ENCODE measurements at places on chromosomes 1 and 21.

DNA sequence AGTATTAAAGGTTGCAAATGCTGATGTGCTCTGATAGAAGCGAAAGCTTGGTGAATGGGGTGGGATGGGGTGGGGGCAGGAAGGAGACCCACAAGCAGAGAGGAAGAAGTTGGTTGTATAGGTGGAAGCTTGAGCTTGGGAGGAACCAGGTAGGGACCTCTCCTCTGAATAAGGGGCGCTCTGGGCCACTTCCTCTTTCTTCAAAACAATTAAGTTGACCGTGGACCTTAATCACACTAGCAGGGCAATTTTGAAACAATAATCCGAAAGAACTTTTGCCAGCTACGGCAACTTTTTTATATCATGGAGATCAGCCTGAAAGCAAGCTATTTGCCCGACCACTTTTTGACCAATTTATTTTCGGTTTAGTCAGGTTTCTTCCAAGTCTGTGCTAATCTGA, 1.9 kb upstream of the DYRK1A start:
- no peak for DNase-seq

GRCh38 chr1:41465741-41466140, 18.7 kb downstream of the EDN2 start:
- DNase-seq: no peak

- DNase-seq: no peak
These were observed 16.0 kb upstream of the FRRS1 start for GRCh38 chr1:99782397-99782796.

DNA sequence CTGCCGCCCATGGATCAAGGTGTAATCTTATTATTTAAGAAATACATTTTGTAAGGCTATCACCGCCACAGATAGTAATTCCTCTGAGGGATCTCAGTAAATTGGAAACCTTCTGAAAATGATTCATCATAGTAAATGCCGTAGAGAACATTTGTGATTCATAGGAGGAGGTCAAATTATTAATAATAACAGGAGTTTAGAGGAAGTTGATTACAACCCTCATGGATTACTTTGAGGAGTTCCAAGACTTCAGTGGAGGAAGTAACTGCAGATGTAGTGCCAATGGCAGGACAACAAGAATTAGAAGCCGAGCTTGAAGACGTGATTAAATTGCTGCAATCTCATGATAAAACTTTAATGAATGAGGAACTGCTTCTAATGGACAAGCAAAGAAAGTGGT, 280.1 kb downstream of the PTPRC start:
- DNase-seq: no peak

DNA sequence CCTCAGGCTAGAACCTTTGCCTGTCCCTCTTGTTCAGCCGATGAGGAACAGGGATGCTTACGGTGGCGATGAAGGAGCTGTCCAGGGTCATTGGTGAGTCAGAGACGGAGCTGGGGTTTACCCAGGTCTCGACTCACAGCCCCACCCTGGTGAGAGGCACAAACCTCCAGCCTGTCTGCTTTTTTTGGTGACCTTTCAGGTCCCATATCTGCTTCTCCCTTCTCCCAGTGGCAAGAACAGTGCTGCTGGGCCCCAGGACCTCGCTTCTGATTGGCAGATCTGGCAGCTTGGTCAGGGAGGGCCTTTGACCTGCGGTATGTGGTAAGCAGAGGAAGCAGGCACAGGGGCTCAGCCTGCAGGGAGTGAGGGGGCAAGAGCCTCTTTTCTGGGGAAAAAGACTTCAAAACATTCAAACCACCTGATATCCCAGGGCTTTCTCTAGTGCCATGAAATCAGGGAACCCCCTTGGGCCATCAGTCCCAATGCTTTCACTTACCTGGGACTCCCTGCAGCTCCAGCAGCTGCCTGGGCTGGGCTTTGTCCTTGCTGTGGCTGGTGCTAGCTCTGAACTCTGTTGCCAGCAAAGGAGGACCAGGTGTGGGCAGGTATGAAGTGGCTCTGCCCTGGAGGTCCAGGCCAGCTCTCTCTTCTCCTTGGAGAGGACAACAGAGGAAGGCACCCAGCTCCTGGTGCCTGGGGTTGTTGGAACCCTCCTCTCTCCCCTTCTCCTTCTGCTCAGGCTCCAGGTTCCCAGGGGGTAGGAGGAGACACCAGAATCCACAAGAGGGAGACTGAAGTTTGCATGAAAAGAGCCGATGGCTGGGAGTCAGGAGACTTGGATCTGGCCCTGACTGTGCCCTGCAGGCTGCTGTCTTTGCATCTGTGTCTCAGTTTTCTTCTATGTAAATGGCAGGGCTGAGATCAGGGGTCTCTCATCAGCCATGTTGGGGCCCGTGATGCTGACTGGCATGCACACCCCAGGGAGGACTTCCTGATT, 41.4 kb downstream of the TRIM62 start:
- DNase-seq: no peak

DNA sequence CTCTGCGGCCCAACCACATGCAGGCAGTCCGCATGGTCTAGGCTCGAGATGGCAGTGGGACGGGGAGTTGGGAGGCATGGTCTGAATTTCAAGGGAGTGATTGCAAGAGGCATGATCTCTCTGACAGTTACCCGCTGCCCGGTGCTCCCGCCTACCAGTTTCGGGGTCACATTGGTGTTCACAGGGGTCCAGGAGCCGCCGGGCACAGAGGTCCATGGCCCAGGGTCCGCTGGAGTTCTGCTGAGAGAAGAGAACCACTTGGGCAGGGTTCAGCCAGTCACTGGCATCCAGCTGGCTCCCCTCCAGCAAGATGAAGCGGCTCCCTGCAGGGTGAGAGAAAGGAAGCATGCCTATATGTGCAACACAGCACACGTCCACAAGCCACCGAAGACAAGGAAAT, 141.3 kb downstream of the ASTN1 start:
- no peak for DNase-seq

DNA sequence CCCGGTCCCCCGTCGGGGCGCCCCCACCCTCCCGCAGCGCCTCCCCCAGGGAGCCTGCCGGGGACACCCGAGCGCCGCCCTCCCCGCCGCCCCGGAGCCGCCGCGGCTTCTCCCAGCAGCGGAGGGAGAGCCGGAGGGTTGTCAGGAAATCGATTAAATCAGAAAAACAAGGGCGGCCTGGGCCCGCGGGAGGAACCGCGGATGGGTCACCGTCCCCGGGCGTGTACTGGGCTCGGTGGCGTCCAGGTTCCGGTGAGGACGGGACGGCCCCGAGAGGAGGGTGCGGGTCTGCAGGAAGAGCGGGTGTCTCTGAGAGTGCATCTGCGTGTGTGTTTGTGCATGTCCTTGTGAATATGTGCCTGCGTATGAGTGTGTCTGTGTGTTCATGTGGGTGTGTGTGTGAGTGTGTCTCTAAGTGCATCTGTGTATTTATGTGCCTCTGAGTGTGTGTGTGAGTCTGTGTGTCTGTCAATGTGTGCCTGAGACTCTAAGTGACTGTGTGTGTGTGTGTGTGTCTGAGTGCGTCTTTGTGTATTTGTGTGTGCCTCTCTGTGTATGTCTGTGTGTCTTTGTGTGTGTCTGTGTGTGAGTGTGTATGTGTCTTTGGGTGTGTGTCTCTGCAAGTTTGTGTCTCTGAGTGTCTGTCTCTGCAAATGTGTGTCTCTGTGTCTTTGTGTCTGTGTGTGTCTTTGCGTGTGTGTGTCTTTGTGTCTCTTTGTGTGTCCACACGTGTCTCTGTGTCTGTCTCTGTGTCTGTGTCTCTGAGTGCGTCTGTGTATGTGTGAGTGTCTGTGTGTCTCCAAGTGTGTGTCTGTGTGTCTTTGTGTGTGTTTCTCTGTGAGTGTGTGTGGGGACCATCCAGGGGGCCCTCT, 1.1 kb downstream of the SPSB1 start:
- DNase-seq: no peak

DNA sequence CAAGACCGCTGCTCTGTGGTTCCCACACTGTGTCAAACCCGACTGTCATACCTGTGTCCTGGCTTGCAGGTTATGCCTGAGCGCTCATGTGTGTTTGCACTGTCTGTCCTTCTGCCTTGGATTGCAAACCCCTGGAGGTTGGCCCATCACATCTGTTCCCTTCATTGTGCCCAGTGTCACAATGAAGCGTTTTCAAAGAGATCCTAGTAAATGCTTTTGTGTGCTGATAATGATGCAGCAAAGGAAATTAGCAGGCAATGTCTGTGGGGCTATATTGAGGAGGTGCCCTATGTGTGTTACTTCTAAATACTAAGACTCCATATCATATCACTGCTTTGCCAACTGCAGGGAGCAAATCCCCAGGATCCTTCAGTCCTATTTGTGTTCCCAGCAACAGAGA, 424.4 kb upstream of the NFIA start:
- DNase-seq: no peak

DNA sequence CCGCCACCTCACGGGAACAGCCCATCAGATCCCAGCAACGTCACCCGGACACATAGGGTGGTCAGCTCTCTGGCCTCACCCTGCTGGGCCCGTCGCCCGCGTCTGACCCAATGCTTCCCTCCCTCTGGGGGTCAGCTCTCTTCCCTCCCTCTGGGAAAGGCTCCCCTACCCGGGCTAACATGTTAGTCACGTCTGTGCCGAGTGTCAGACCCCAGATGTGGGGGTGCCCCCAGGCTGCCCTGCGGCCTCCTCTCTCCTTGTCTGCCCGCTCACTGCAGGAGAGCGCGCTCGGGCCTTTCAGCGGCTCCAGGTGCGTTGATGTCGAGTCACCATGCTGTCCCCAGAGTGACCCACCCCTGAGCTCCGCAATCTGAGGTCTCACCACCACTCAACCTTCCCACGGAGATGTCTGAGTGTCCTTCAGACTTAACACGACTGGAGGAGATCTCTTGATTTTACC, 34.3 kb downstream of the SLC37A1 start:
- DNase-seq: no peak

- DNase-seq: no peak
These were observed 16.7 kb downstream of the PKP1 start for GRCh38 chr1:201299968-201300367.

- DNase-seq: no peak
These were observed 3.8 kb downstream of the JMJD4 start for GRCh38 chr1:227731241-227731677.

- DNase-seq: no peak
These were observed 178.4 kb upstream of the UBE2U start for GRCh38 chr1:64025051-64025450.

- DNase-seq: no peak
These were observed 48.9 kb downstream of the SPATA46 start for GRCh38 chr1:162327788-162328165.

GRCh38 chr1:44101328-44101727, 17.3 kb upstream of the KLF17 start:
- no peak for DNase-seq

DNA sequence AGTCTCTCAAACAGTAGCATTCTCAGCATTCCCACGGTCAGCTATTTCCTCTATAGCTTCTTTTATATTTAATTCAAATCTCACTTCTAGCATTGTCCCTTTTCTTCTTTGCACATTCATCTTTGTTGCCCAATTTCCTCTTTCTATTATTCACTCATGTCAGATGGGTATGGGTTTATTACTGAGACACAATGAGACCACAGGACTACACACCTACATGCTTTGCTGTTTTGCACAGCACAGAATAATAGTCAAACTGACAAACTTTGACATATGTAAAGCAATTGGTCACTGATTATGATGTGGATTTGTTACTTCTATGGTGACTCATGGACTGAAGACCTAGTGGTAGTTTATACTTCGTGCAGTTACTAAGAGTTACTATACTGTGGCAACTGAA, 5.8 kb upstream of the CD1C start:
- no peak for DNase-seq

DNA sequence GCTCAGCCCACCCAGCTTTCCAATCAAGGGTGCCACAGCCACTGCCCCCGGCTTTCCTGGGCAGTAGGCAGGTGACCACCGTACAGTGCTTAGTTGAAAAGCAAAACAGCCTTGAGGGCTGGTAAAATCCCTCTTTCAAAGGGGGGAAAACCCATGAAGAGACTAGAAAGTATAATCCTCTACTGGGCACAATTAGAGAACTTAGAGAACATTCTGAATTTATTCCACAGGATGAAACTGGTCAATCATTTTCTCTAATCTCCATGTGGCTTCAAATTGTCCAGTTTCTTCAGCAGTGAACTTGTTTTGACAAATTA, 15.3 kb upstream of the LRRC47 start:
- no peak for DNase-seq

- peak; percentile 60 for DNase-seq
These were observed 15.3 kb upstream of the TMCO2 start for GRCh38 chr1:40232444-40232843.

DNA sequence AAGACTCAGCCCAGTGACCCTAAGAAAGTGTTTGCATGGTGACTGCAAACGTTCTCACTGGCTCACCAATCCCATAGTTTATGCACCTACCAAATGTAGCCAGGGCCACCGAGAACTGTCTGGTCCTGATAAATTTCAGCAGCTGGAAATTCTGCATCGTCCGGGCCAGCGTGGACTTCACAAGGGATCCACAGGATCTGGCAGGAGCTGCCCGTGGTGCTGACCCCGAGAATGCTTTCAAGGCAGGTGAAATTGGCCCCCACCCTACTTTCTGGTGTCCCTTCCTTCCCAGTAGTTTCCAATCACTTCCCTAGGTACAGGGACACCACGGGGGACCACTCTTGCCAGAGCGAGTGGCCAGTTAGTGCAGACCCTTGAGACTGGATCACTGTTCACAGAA, 26.2 kb downstream of the UBASH3A start:
- no peak for DNase-seq
